ENCODE measurements at places on chromosomes 4 and X.

DNA sequence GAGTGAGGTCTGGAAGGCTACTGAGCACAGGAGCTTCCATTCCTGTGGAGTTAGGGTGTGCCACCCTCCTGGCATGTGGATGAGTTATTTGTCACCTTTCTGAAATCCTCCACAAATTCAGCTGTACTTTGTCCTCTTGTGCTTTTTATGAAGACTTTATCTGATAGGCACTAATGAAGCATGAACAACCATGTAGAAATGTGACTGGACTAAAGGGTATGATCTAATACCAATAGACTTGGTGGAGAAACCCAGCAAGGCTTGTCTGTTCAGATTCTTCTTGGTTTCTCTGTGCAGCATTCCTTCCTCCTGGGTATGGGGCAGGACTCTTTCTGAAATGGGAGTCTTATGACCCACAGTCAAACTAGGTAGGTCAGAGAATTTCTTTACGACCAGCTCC is 9.6 kb downstream of the NBDY start:
- DNase-seq: no peak

DNA sequence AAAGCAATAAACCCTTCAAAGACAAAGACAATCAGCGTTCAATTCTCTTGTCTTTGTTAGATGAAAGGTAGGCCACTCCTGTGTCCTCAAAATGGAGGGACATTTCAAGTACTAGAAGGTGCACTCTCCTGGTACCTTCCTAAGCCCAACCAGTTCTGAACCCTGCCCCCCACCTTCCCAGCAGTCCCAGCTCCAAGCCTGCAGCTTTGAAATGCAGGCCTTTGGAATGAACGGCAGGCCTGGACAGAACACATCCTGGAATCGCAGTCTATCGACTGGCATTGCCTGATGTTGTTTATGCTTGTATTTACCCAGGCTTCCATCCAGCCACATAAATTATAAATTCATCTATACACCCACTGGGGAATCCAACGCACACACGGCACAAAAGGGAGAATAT is 47.4 kb downstream of the RASGEF1B start:
- no peak for DNase-seq

GRCh38 chrX:22742174-22742573 is 257.6 kb upstream of the DDX53 start:
- DNase-seq: no peak

DNA sequence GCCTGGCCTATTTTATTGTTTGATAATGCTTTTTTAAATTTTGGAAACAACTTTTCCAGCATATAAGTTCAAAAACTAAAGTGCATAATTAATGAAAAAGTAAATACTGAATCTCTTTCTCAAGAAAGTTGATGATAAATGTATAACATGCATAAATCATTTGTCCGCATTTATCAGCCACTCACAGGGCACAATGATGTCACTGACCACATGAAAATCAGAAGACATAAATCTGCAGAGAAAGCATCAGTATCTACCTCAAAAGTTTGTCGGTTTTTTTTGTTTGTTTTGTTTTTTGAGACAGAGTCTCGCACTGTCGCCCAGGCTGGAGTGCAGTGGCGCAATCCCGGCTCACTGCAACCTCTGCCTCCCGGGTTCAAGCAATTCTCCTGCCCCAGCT is 5.5 kb upstream of the HPRT1 start:
- DNase-seq: no peak

- DNase-seq: no peak
These were observed 75.3 kb downstream of the ENPP6 start for GRCh38 chr4:184142121-184143000.

DNA sequence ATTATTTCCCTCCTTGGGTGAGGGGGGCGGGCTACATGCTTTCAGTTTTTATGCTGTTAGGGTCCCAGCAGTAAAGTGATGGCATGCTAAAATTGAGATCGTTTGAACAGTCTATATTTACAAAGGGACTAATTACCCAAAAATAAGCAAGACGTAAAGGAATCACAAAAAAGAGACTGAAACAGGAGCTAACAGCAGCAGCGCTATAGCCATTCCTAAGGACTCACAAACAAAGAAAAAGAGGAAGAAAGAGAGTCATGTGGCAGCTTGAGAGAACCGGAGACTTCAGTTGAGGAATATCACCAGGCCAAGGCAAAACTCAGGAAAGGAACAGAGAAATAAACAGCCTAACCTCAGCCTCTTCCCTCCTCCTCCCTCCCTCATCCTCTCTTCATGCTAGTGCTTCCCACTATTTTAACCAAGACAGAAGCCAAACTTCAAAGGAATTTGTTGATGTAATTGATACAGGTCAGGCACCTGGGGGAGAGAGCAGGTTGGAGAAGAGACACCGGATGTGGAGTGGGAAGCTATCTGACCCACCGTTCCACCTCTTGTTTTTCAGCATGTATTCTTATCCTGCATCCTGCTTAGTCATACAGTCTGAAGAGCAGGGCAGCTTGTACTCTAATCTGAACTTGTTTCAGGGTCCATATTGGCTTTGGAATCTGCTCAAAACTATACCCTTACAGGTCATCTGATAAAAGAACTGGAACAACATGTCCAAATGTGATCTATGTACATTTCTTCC is 383.7 kb downstream of the NAF1 start:
- DNase-seq: no peak

DNA sequence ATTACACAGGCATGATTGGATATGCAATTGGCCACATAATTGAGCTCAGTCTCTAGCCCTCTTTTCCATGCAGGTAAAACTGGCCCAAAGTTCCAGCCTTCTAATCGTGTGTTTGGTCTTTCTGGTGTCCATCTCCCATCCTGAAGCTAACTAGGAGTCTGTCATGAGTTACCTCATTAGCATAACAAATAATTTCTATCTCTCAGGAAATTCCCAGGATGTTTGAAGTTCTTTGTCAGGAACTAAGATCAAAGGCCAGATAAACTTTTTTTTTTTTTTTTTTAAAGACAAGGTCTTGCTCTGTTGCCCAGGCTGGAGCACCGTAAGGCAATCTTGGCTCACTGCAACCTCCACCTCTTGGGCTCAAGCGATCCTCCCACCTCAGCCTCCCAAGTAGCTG is 15.8 kb downstream of the ATXN3L start:
- no peak for DNase-seq

- DNase-seq: no peak
These were observed 58.0 kb downstream of the PJA1 start for GRCh38 chrX:69107231-69107739.
